Activated T-cell treated with anti-CD3 and anti-CD28 coated beads for 1 hour (primary cell): ENCODE measurements at places on chromosomes 16 and 17.
A peak's percentile ranks its signal among the peaks of the same experiment; 100 is the strongest.

GRCh38 chr16:75148311-75149195 lies at the start of gene ZFP1:
TSS of gene ZFP1 (plus strand) at chr16:75148524. CDS start at chr16:75152952, 4,428 bp downstream.
- peak; percentile 95 for DNase-seq

DNA sequence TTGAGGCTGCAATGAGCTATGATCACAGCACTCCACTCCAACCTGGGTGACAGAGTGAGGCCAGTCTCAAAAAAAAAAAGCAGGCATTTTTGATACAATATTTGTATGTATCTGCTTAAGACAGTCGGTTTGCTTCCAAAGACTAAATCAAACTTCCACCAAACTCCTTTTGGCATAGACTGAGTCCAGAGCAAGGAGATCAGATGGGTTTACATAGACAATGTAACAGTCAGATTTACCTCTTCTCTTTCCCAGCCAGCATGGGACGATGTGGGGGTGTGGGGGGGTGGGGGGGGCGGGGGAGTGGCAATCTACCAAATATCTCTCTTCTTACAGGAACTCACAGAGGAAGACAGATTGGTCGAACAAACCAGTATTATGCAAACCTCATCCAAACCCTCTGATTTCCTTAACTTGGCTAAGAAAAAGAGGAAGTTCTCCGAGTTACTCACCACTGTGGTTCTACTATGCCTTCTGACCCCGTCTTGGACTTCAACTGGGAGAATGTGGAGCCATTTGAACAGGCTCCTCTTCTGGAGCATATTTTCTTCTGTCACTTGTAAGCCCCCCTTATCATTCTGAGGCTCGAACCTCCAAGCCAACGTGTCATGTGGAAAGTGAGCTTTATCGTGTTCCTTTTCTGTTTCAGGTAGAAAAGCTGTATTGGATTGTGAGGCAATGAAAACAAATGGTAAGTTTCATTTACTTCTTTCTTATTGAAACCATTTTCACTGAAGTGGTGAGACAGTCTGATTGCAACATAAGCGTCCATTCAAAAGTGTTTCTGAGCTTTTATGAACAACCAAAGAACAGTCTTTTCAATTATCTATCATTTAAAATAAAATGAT lies at the start of gene MILR1:
MILR1 (plus strand) TSS at position 451 of the 848 bp plus-strand sequence; CDS start at position 505, 54 bp downstream.
- DNase-seq: no peak

DNA sequence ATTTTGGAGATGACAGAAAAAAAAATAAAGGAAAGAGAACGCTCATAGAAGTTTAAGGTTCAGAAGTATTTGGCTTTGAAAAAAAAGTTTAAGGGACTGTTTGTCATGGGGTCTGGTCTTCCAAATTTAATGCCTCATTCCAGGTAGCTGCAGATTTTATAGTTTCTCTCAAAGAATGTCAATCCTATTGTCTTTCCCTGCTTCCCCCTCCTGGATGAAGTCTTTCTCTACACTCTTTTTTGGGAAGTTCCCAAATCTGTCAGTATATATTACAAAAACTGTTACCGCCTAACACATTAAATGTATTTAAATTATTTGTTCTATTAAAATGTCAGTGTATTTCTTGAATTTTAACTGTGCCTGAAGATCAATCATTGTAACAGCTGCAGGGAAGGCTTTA lies 457.5 kb downstream of the MAF start:
- no peak for DNase-seq

DNA sequence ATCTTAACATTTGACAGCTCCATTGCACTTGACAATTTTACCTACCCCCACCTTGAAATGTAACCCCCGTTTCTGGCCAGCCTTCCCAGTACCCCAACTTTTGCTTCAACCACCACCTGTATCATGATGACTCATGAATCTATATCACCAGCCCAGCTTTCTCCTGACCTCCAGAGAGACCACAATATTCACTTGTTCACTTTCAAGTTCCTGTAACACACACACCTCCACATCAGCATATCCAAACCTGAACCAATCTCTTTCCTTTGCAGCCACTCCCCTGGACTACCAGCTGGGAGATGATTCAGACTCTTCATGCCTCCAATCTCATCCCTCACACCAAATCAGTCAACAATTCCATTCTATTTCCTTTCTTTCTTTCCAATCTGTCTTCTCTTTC lies 8.0 kb downstream of the SMG6 start:
- no peak for DNase-seq

GRCh38 chr16:19894586-19894985 lies 9.9 kb upstream of the GPRC5B start:
- DNase-seq: no peak

- DNase-seq: no peak
Measured at GRCh38 chr16:79257953-79258490, 342.5 kb downstream of the MAF start.
